Activated CD4-positive, alpha-beta T cell treated with anti-CD3 and anti-CD28 coated beads, Interleukin-2, amount 10 ng/mL, durations not matched to agents 7 days and 5 days (primary cell): ENCODE measurements at places on chromosomes 11 and 22. TPM values are rescaled to one million over a fixed set of nuclear protein-coding genes. Genes with fewer than 3 reads are reported as not detected.

The CHADL gene
- total RNA-seq = 0.35 TPM

The ACTN3 gene
- total RNA-seq = not detected

The SNX19 gene
- total RNA-seq = 41.7 TPM

GRCh38 chr22:43563571-43563970 lies 151.8 kb downstream of the MPPED1 start:
- H3K36me3 ChIP-seq = no peaks in the 10 kb centered on the region
- H3K4me3 ChIP-seq = no peak overlapping the region
- H3K27ac ChIP-seq = no peak overlapping the region
- no peaks in the 10 kb centered on the region for H3K27me3 ChIP-seq
- no peak for DNase-seq

DNA sequence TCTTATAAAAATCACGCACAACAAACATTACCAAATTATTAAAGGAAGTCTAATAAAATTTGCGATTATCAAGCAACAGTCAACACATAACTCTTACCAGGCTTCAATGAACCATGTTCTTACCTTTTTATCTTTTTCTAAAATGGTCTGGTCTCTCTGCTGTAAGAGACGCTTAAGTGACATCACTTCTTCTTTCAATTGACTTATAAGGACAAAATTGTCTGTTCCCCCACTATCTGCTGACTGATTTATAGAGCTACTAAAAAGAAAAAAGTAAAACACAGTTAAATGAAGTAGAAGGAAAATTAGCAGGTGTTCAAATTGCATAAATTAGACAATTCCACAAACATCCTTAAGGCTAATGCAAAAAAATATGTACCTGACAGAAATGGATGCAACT lies 10.9 kb downstream of the FAM76B start:
- H3K27me3 ChIP-seq = no peaks in the 10 kb centered on the region
- H3K4me3 ChIP-seq = no peak overlapping the region
- no peak overlapping the region for H3K27ac ChIP-seq
- no peak for DNase-seq
- H3K36me3 ChIP-seq = peaks cover 74% of the 10 kb centered on the region

- H3K27me3 ChIP-seq = no peaks in the 10 kb centered on the region
- peak overlapping the region; percentile 97 for H3K27ac ChIP-seq
- peaks cover 17% of the 10 kb centered on the region for H3K36me3 ChIP-seq
- DNase-seq = peak; percentile 87
- peaks cover 42% of the 10 kb centered on the region for H3K4me1 ChIP-seq
Observed at GRCh38 chr11:128039140-128040021, 548.0 kb downstream of the ETS1 start.

- H3K36me3 ChIP-seq = peaks cover 7% of the 10 kb centered on the region
- DNase-seq = peak; percentile 5
- peaks cover 33% of the 10 kb centered on the region for H3K4me1 ChIP-seq
- H3K27me3 ChIP-seq = no peaks in the 10 kb centered on the region
Observed at GRCh38 chr22:20316844-20317401, 2.9 kb downstream of the DGCR6L start.

The GVQW3 gene
- 5.5 TPM for total RNA-seq

The PANX3 gene
- total RNA-seq = not detected

GRCh38 chr11:99682646-99683045 lies 661.9 kb downstream of the CNTN5 start:
- no peaks in the 10 kb centered on the region for H3K4me1 ChIP-seq
- no peak overlapping the region for H3K4me3 ChIP-seq
- no peaks in the 10 kb centered on the region for H3K27me3 ChIP-seq
- no peak overlapping the region for H3K27ac ChIP-seq
- no peak for DNase-seq

DNA sequence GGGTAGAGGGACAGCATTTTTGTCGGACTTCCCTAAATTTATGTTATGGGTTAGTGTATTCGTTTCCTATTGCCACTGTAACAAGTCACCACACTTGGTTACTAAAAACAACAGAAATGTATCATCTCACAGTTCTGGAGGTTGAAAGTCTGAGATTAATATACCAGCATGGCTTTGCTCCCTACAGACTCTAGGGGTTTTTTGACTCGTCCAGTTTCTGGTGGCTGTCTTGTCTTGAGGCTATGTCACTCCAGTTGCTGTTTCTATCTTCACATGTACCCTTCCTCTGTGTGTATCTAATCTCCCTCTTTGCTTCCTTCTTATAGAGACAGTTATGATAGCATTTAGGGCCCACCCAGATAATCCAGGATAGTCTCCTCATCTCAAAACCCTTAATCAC lies 9.1 kb upstream of the CCDC179 start:
- no peaks in the 10 kb centered on the region for H3K27me3 ChIP-seq
- no peaks in the 10 kb centered on the region for H3K36me3 ChIP-seq
- no peak overlapping the region for H3K4me3 ChIP-seq
- no peak for DNase-seq

GRCh38 chr11:10023212-10023611 lies 270.8 kb downstream of the SBF2 start:
- peaks cover 7% of the 10 kb centered on the region for H3K4me1 ChIP-seq
- H3K27me3 ChIP-seq = no peaks in the 10 kb centered on the region
- no peak for DNase-seq
- no peak overlapping the region for H3K4me3 ChIP-seq
- no peaks in the 10 kb centered on the region for H3K36me3 ChIP-seq

GRCh38 chr22:35661464-35661863 lies 13.2 kb downstream of the APOL6 start:
- H3K27me3 ChIP-seq = no peaks in the 10 kb centered on the region
- H3K36me3 ChIP-seq = peaks cover 86% of the 10 kb centered on the region
- H3K27ac ChIP-seq = peak overlapping the region; percentile 77
- no peak overlapping the region for H3K4me3 ChIP-seq
- H3K4me1 ChIP-seq = peaks cover 57% of the 10 kb centered on the region

The BAIAP2L2 gene
- 0.55 TPM for total RNA-seq

DNA sequence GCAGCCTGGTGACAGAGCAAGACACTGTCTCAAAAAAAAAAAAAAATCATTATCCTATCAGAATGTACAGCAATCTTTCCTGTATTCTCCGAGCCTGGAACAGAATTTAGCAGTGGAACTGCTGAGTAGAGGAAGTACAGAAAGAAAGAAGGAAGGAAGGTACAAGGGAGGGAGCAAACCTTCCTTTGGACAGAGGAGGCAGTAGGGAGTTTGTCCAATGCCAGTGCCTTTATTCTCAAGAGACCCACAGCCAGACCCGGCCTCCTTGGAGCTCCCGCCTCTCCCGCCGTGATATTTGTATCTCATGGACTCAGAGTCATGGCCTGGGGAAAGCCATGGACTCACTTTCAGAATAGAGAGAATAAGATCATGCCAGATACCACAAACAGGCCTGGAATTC lies 37.7 kb upstream of the LRRC55 start:
- H3K27ac ChIP-seq = no peak overlapping the region
- peaks cover 3% of the 10 kb centered on the region for H3K27me3 ChIP-seq
- H3K36me3 ChIP-seq = no peaks in the 10 kb centered on the region
- H3K4me1 ChIP-seq = no peaks in the 10 kb centered on the region

- no peaks in the 10 kb centered on the region for H3K27me3 ChIP-seq
- DNase-seq = no peak
- no peaks in the 10 kb centered on the region for H3K36me3 ChIP-seq
- H3K27ac ChIP-seq = no peak overlapping the region
- no peak overlapping the region for H3K4me3 ChIP-seq
Observed at GRCh38 chr11:7981619-7982157, 5.4 kb upstream of the EIF3F start.

GRCh38 chr11:15801126-15801525 lies 555.2 kb downstream of the SOX6 start:
- DNase-seq = no peak
- H3K4me3 ChIP-seq = no peak overlapping the region
- no peak overlapping the region for H3K27ac ChIP-seq

- DNase-seq = no peak
- H3K36me3 ChIP-seq = no peaks in the 10 kb centered on the region
- peaks cover 3% of the 10 kb centered on the region for H3K27me3 ChIP-seq
- H3K4me3 ChIP-seq = no peak overlapping the region
- no peaks in the 10 kb centered on the region for H3K4me1 ChIP-seq
Observed at GRCh38 chr11:117423046-117423575, 95.5 kb downstream of the CEP164 start.

GRCh38 chr22:19723983-19724827 lies 866 bp downstream of the GP1BB start:
- peaks cover 4% of the 10 kb centered on the region for H3K4me1 ChIP-seq
- peaks cover 47% of the 10 kb centered on the region for H3K27me3 ChIP-seq
- H3K27ac ChIP-seq = no peak overlapping the region
- H3K4me3 ChIP-seq = no peak overlapping the region

The CASP5 gene
- not detected for total RNA-seq

The SCGB1D2 gene
- not detected for total RNA-seq

DNA sequence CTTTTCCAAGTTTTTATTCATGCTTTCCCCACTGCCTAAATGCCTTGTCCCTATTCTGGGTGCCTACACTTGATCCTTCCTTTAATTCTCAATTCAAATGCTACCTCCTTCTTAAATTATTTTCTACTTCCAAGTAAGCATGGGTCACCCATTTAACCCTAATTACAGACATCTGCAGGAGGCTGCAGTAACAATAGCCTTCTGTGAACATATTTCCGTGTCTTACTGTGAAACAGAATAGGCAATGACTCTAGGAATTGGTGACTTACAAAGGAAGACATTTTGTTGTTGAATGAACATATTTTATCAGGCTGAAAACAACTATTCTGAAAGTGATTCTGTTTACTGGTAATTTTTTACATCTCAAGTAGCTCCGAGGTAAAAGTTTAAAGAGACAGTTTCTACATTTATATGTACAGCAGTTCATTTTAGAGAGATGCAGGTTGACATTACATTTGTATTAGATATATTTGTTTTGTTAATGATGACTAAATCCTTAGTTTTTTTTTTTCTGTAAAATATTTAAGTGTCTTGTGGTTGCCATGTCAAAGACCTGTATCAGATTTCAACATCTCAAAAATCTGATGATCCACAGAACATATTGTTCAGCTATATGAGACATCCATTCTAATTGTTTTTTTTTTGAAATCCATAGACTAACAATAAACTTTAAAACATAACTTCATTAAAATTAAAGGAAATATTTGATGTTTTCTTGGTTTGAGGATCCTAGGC lies 316.8 kb downstream of the CASP12 start:
- no peak for DNase-seq
- no peak overlapping the region for H3K27ac ChIP-seq
- peaks cover 17% of the 10 kb centered on the region for H3K27me3 ChIP-seq
- no peaks in the 10 kb centered on the region for H3K36me3 ChIP-seq
- no peaks in the 10 kb centered on the region for H3K4me1 ChIP-seq

DNA sequence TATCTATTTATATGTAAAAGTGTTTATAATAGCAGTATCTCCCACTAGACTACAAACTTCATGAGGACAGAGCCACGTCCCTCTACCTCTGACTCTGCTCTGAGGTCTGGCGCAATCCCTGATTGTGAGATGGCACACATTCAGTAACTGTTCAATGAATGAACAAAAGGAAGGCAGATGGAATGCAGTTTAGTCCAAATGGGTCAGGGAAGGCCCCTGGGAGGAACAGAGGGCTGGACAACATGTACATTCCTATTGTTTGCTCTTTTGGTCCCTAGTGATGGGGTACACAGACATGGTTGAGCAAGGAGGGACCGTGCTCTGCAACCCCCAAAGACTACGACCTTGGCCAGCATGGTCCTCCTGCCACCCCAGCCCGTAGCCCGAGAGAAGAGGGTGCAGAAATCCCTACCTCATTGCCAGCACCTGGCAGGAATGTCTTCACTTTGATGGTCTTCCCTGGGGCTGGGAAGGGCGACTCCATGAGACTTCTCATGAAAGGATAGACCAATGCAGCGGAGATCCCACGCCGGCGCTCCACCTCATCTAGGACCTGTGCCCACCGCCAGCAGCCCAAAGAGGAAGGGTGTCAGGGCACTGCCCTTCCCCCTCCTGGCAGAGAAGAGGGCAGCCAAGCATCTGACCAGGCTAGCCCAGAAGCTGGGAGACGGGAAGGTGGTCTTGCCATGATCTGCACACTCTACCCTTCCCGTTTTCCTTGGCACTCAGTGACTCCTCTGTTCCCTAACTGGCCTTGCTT lies 24.3 kb downstream of the RPL27A start:
- no peaks in the 10 kb centered on the region for H3K27me3 ChIP-seq
- no peak overlapping the region for H3K4me3 ChIP-seq
- no peak overlapping the region for H3K27ac ChIP-seq
- H3K36me3 ChIP-seq = no peaks in the 10 kb centered on the region

DNA sequence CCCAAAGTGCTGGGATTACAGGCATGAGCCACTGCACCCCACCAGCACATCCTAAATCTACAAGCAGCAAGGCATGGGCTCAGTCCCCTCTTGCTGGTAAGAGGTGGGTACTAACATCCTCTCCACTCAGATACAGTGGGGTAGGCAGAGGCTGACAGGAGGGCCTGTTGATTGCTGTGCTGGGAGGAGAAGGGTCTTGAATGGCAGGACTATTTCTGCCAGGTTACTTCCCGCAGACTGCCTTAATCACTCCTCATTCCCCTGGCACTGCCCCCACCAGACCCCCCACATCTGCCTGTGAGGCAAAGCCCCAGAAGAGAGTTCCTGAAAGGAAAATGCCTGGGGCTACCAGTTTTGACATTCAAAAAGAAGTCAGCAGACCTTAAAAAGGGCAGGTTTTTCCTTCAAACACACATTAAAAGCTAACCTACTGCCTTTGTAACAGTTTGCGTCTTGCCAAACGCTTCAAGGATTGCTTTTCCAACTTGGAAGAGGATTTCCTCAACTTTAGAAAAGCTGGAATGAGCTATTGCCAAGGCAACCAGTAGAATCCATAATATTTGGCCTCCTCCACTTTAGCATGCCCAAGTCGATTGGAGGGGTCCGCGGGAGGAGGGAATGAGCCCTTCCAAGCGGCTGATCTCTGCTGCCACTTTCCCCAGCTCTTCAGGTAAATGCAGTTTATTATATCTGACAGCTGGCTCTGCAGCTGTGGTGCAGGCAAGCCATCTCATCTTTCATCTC lies 62.0 kb downstream of the FDX1 start:
- H3K4me3 ChIP-seq = no peak overlapping the region
- peaks cover 5% of the 10 kb centered on the region for H3K27me3 ChIP-seq
- H3K4me1 ChIP-seq = no peaks in the 10 kb centered on the region
